ENCODE measurements at places on chromosomes 4 and X.

DNA sequence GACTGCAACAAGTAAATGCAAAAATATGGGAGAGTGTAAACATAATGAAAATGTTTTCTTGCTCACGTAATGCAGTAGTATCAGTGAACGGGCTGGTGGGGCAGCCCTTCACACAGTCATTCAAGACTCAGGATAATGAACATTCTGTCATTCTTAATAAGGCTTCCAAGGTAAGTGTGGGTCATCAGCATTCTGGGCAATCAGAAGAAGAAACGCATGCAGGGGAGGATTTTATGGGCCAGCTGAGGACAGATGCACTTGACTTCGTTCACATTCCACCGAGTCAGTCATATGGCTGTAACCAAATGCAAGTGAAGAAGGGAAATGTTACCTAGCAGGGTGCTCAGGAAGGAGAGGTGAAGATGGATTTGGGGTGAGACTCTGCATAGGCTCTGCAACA is 68.0 kb upstream of the MAP9 start:
- no peak for DNase-seq

GRCh38 chr4:52247941-52248340 is 196.8 kb downstream of the SPATA18 start:
- no peak for DNase-seq

GRCh38 chr4:74402692-74403456 is 37.9 kb downstream of the EREG start:
- no peak for DNase-seq

DNA sequence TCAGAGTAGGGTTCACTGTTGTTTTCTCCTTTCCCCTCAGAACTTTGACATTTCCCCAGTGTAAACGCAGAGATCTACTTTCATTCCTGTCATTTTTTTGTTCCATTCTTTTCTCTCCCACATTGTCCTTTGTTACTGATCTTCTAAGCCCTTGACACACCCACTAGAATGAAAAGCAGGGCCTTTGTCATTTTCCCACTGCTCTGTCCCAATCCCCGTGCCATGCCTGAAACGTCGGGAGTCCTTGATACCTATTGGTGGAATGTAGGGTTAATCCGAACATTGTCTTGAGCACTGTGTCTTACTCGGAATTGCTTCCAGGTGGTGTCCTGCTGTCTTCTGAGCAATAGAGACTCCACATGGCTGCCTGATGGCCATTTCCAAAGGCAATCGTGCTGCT is 887.1 kb upstream of the FRG1 start:
- no peak for DNase-seq

All from stimulated activated CD4-positive, alpha-beta T cell treated with anti-CD3 and anti-CD28 coated beads, Interleukin-2, amount 100 ng/mL, for 24 hours (primary cell).